ENCODE measurements at places on chromosomes 3 and 15. TPM values are rescaled to one million over a fixed set of nuclear protein-coding genes. Genes with fewer than 3 reads are reported as not detected.

CACNA2D3 gene
- under 0.01 TPM for total RNA-seq

CKMT1A gene
- total RNA-seq = not detected

CYP1A2 gene
- total RNA-seq = not detected

MAGI1 gene
- total RNA-seq = 13.8 TPM

CEP19 gene
- total RNA-seq = 5.4 TPM

RABL3 gene
- 22.6 TPM for total RNA-seq

SRGAP3 gene
- total RNA-seq = 1.7 TPM

DNA sequence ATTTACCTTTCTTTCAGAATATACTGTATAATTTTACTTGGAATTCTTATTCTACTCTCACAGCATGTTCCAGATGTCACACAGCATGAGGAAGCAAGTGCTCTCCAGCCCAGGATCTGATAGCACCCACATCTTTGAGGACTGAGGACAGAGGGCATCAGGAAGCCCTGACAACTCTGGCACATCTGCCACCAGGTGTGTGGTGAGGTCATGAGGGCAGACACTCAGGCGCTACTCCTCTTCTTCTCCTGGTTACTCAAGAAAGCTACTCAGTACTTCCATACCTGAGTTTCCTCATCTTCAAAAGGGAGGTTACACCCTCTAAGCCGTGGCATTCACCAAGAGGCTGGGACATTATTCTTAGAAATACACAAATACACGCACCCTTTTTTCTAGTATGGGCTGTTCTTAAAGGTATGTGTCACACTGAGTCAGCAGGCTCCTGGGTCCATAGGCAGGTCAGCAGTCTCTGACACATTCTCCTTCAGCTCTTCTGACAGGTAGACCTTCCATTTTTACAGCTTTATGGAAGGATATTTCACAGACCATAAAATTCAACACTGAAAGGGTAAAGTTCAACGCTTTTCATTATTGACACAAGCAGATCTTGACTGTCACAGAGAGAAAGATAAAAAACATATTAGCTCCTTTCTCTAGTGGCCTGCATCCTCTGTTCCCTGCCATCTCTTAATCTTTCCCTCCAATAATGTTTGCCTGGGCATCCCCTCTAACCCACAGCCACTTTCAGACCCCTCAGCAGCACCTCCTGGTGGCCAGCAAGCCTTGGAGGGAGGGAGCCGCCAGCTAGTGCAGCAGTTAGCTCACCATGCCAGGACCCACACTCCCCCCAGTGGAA is 103.2 kb upstream of the TJP1 start:
- DNase-seq = peak; percentile 80
- H3K4me1 ChIP-seq = peaks cover 28% of the 10 kb centered on the region
- H3K36me3 ChIP-seq = no peaks in the 10 kb centered on the region
- H3K4me3 ChIP-seq = no peak overlapping the region

- no peaks in the 10 kb centered on the region for H3K27me3 ChIP-seq
- peak; percentile 21 for DNase-seq
- H3K27ac ChIP-seq = no peak overlapping the region
- H3K4me1 ChIP-seq = no peaks in the 10 kb centered on the region
- H3K36me3 ChIP-seq = no peaks in the 10 kb centered on the region
Measured at GRCh38 chr3:38713121-38713520, 63.6 kb upstream of the SCN5A start.

GRCh38 chr3:53111822-53112221 is 18.4 kb downstream of the RFT1 start:
- peaks cover 6% of the 10 kb centered on the region for H3K36me3 ChIP-seq
- DNase-seq = no peak
- no peak overlapping the region for H3K27ac ChIP-seq
- no peak overlapping the region for H3K4me3 ChIP-seq

DNA sequence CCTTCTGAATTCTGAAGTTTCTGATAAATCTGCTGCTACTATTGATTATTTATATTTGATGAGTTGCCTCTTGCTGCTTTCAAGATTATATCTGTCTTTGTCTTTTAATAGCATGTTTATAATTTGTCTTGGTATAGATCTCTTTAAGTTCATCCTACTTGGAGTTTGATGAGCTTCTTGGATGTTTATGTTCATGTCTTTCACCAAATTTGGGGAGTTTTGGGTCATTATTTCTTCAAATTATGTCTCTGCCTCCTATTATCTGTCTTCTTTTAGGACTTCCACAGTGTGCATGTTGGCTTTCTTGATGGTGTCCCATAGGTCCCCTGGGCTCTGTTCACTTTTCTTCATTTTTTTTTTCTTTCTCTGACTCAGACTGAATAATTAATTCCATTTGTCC is 32.3 kb upstream of the EDEM1 start:
- H3K4me3 ChIP-seq = no peak overlapping the region
- H3K27me3 ChIP-seq = no peaks in the 10 kb centered on the region
- no peaks in the 10 kb centered on the region for H3K4me1 ChIP-seq
- no peak overlapping the region for H3K27ac ChIP-seq
- DNase-seq = peak; percentile 14

DNA sequence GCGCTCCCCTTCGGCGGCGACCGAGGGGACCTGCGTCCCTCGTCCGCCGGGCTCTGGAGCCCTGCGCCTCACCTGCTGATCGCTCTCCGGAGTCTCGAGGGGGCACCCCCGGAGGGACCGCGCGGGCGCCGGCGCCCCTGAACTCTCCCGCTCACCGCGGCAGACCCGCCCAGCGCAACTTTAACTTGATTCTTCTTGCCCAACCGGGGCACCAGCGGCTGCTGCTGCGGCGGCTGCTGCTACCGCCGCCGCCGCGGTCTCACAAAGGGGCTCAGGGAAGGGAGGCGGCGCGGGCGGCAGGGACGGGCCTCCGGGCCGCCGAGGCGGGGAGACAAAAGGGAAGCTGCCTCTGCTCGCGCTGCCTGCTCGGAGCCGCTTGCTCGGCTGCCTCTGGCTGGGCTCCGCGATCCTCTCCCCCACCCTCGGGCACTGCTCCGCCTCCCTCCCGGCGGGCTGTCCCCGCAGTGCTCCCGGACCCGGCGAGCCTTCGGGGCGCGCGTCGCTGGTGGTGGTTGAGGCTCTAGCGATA is at the start of gene PPM1L:
Gene PPM1L (plus strand): TSS at position 456 of the 529 bp plus-strand sequence.
- no peaks in the 10 kb centered on the region for H3K36me3 ChIP-seq
- peaks cover 5% of the 10 kb centered on the region for H3K4me1 ChIP-seq
- peak within 1 kb of the TSS; percentile 66 for H3K27ac ChIP-seq
- peak; percentile 69 for DNase-seq
- H3K4me3 ChIP-seq = peak within 1 kb of the TSS; percentile 84

- no peak overlapping the region for H3K4me3 ChIP-seq
- no peak overlapping the region for H3K27ac ChIP-seq
- H3K36me3 ChIP-seq = no peaks in the 10 kb centered on the region
- no peaks in the 10 kb centered on the region for H3K4me1 ChIP-seq
Measured at GRCh38 chr3:64431526-64432091, 206.3 kb upstream of the PRICKLE2 start.

GRCh38 chr15:42163947-42164550 is 7.6 kb upstream of the PLA2G4F start:
- H3K36me3 ChIP-seq = peaks cover 77% of the 10 kb centered on the region
- no peaks in the 10 kb centered on the region for H3K27me3 ChIP-seq
- no peak overlapping the region for H3K27ac ChIP-seq
- peaks cover 5% of the 10 kb centered on the region for H3K4me1 ChIP-seq

DNA sequence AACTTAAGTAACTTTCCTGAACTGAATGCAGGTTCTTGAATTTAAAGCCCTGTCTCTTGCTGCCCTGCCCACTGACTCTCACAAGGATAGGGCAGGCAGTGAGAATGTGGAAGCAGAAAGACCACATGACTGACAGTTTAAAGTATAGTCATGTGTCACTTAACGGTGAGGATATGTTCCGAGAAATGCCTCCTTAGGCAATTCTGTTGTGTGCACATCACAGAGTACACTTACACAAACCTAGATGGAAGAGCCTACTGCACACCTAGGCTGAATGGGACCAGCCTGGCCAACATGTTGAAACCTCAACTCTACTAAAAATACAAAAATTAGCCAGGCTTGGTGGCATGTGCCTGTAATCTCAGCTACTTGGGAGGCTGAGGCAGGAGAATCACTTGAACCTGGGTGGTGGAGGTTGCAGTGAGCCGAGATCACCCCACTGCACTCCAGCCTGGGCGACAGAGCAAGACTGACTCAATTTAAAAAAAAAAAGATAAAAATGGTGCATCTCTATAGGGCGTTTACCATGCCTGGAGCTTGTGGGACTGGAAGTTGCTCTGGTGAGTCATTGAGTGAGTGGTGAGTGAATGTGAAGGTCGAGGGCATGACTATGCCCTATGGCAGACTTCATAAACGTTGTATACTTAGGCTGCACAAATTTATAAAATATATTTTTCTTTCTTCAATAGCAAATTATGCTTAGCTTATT is 18.9 kb upstream of the COPG1 start:
- peak overlapping the region; percentile 81 for H3K27ac ChIP-seq
- H3K4me1 ChIP-seq = peaks cover 43% of the 10 kb centered on the region
- peak; percentile 96 for DNase-seq
- H3K36me3 ChIP-seq = no peaks in the 10 kb centered on the region

DNA sequence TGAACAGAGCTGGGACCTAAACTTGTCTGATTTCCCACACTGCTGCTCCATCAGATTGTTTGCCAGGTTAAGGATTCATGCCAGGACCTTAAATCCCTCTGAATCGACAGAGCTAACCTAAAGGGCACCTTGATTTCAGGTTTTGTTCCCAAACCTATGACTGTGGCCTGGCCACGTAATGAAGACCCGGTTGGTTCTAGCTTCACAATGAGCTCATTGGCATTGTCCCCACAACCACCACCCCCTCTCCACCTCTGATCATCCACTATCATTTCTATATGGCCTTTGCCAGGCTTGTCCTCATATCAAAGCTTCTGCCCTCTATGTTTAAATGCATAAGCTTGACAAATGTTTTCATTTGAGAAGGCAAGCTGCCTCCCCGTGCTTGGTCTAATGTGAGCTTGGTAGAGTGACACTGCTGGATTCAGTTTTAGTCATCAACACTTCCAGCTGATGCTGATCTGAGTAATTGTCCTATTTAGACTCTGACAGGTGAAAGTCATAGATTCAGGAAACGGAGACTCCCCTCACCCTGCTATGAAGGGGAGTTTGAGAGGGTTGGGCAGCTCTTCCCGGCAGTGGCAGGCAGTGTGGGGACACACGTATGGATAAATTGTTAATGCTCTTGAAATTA is 407.1 kb upstream of the CFAP20DC start:
- no peak for DNase-seq
- H3K36me3 ChIP-seq = no peaks in the 10 kb centered on the region
- H3K4me3 ChIP-seq = no peak overlapping the region
- no peaks in the 10 kb centered on the region for H3K27me3 ChIP-seq

DNA sequence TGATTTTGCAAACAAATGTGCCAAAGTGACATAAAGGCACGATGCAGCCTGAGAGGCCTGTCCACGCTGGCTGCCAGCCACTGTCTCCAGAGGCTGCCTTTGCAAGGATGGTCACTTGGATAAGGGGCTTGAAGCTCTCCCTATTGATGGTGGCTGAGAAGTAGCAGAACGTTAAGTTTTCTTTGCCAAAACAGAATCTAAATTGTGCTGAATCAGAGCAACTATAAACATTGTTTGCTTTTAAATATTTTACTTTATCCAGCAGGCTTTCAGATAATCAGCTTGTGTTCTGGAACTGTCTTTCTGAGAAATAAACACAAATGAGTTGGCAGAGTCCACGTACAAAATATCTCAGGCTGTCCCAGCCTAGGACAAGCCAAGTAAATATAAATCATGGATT is 23.8 kb upstream of the CNBP start:
- no peaks in the 10 kb centered on the region for H3K27me3 ChIP-seq
- H3K36me3 ChIP-seq = no peaks in the 10 kb centered on the region
- no peak overlapping the region for H3K4me3 ChIP-seq
- DNase-seq = no peak
- no peak overlapping the region for H3K27ac ChIP-seq
- H3K4me1 ChIP-seq = peaks cover 11% of the 10 kb centered on the region

DNA sequence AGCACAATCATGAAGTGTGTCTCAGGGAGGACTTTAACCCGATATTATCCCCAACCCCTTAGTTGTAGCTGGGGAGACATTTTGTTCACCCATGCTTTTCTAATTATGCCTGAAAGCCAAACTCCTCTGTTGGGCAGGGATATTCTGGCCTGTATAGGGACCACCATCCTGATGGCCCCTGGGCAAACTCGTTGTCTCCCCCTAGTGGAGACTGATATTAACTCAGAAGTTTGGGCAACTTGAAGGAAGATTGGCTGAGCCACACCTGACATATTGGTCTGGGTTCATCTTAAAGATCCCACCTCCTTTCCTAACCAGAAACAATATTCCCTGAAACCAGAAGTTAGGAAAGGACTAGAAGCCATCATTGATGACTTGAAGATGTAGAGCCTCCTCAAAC is 42.3 kb downstream of the TM4SF18 start:
- no peak overlapping the region for H3K27ac ChIP-seq
- DNase-seq = no peak
- no peaks in the 10 kb centered on the region for H3K36me3 ChIP-seq
- H3K4me1 ChIP-seq = no peaks in the 10 kb centered on the region
- no peak overlapping the region for H3K4me3 ChIP-seq

GRCh38 chr3:76024640-76025039 is 239.3 kb upstream of the ZNF717 start:
- H3K36me3 ChIP-seq = no peaks in the 10 kb centered on the region
- H3K27ac ChIP-seq = no peak overlapping the region
- peak; percentile 61 for DNase-seq
- H3K4me1 ChIP-seq = peaks cover 8% of the 10 kb centered on the region
- no peak overlapping the region for H3K4me3 ChIP-seq
- no peaks in the 10 kb centered on the region for H3K27me3 ChIP-seq

DNA sequence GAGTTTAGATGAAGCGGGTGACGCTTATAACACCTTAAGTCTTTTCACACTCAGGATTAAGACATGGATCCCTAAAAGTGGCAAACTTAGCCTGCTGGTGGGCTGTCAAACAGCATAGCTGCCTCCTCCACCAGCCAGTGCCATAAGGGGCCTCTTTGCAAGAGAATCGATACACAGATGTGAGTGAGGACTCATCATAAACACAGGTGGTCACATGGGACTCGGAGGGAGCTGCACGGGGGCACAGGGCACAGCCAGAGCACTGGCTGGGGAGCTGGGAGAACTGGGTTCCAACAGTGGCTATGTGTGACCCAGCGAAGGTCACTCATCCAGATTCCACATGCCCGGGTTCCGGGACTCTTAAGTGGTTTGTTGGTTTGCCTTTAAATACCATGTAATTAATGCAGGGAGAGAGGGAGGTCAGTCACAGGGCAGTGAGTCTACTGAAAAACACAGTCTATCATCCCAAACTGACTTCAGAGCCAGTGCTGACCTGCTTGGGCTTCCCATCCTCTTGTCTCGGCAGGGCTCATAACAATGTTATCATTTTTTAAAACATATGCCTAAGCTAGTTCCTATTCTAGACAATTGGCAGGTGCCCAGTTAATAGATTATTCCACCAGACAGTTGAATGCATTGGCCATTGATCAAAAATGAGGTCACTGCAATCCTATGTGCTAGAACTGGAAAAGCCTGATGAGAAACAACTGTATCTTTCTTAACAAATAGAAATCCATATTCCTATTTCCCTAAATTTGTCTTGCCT is 51.8 kb downstream of the SLC12A8 start:
- H3K27me3 ChIP-seq = no peaks in the 10 kb centered on the region
- H3K36me3 ChIP-seq = no peaks in the 10 kb centered on the region
- H3K4me3 ChIP-seq = no peak overlapping the region
- peak; percentile 59 for DNase-seq
- H3K4me1 ChIP-seq = 0 out of 2 replicates have a peak, but pooled peaks cover 12% of the 10 kb centered on the region

GRCh38 chr3:129161860-129162271 is 1.0 kb upstream of the ISY1 start:
- no peaks in the 10 kb centered on the region for H3K27me3 ChIP-seq
- H3K27ac ChIP-seq = peak overlapping the region; percentile 96
- peaks cover 16% of the 10 kb centered on the region for H3K36me3 ChIP-seq
